ENCODE measurements at places on chromosomes 16 and 17.
A peak's percentile ranks its signal among the peaks of the same experiment; 100 is the strongest.

GRCh38 chr16:69190046-69190588, 3.2 kb downstream of the SNTB2 start:
- no peak for DNase-seq

DNA sequence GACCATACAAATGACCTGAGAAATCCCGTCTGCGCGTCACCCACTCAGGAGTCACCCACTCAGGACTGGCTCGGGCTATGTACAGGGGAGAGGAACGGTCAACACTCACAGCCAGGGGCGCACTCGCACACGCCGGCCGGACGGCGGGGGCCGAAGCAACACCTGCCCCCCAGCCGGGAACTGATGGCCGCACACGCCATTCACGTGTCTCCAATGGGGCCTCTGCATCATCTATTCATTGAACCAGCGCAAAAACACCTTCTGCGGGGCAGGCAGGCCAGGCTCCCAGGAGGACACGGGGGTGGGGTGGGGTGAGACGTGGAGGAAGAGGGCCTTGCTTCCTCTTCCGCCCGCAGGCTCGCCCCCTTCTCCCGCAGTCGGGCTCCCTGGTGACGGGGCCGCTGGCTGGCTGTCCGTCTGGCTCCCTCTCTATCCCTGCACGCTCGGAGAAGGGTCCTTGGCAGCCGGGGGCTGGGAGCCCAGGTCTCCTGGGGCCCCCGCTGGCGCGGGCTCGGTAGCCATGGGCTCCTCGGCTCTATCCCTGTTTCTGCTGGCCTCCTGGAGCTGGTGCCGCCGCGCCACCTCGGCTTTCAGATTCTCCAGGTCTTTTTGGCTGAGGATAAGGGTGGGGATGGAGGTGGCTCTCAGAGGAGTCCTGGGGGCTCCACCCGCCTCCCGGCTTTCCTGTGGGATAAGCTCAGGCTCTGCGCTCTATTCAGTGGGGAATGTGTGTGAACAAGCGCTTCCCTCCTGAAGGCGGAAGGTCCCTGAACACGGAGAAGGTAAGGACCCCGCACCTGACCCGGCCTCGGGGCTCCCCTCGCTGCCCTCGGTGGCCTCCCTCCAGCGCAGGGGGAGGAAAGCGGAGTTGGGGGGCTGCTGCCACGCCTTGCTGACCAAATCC, 21.1 kb downstream of the CLUH start:
- no peak for DNase-seq

DNA sequence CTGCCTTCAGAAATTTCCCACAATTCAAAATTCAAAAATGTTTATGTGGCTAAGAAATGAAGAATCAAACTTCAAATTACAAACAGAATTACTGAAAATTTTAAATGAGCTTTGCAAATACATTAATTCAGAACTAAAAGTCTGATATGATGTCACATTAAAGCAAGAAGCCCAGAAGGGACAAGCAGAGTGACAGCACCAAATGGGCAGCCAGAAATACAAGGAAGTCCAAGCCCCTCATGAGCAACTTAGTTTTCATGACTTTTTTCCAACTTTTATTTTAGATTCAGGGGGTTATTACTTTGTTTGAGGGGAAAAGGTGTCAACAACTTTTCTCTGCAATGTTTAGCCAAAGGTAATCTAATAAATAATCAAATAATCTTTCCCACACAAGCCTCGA, 21.5 kb downstream of the UBE2G1 start:
- no peak for DNase-seq

DNA sequence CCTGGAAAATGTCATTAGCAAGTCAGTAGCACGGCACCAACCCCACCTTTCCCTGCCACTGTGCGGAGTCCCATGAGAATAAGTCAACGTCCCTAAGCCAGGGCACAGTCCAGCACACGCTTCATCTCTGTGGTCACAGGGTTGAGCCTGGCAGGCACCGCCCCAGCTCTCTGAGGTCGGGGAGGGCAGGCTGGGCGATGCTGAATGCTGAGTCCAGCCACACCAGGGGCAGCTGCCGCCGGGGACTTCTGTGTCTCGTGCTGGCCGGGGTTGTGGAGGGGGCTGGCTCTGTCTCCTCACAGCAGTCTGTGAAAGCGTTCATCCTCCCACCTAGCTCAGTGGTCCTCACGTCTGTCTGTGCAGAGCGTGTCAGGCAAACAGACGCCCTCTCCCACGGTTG, 53.2 kb downstream of the BANP start:
- DNase-seq, result no peak

DNA sequence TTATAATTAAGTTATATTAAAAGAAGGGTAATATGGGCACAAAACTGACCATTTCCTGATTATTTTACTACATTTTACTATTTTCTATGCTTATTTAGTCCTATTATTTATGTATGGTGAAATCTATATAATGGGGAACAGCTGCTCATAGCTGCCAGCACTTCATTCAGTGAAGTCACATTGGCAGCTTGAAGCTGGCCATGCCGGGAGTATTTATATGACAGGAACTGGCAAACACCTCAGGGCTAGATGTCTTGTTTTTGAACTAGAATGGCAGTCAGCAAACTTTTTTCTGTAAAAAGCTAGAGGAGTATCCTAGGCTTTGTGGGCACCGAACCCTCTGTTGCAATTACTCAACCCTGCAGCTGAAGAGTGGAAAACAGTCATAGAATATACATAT, 104.1 kb downstream of the CDH13 start:
- DNase-seq, result no peak

GRCh38 chr16:4538350-4539235, at the start of gene CDIP1:
Gene CDIP1 (minus strand): TSS chr16:4538773. CDS start chr16:4514130, 24,643 bp downstream.
- peak; percentile 96 for DNase-seq

- no peak for DNase-seq
Measured at GRCh38 chr16:81319221-81319912, 4.6 kb downstream of the GAN start.

DNA sequence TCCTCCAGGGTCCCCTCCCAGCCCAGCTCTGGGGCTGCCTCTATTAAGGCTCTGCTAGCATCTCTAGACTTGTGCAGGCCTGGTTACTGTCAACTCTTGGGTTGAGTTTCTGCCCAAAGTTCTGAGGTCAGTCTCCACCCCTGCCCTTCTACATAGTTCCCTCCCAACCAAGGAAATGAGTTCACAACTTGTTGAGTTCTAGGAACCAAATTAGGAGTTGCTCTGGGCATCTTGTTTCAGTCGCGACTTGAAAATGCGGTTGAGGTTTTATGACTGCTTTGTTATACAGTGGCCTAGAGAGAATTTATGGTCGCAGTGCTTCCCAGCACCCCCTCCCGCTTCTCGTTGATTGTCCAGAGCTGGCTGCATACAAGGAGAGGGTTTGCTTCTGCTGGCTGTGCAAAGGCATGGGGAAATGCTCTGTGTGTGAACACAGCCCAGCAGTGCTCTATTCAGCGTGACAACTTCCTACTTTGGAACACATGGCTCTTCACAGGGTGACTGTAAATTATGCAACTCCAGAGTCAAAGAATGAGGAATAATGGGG, 20.2 kb downstream of the GNAO1 start:
- no peak for DNase-seq

Measured in stimulated activated CD4-positive, alpha-beta T cell treated with anti-CD3 and anti-CD28 coated beads, Interleukin-4, amount 100 ng/mL, for 48 hours (primary cell).